ENCODE measurements at places on chromosomes 2 and 18. TPM values are rescaled to one million over a fixed set of nuclear protein-coding genes. Genes with fewer than 3 reads are reported as not detected.

- H3K27ac ChIP-seq = no peak overlapping the region
- H3K4me3 ChIP-seq = no peak overlapping the region
- H3K4me1 ChIP-seq = no peaks in the 10 kb centered on the region
- no peaks in the 10 kb centered on the region for H3K27me3 ChIP-seq
- no peak for DNase-seq
Measured at GRCh38 chr2:164967781-164968228, 12.5 kb upstream of the SLC38A11 start.

The CPO gene
- polyA plus RNA-seq = 0.10 TPM

GRCh38 chr2:118124288-118124891 is 36.1 kb downstream of the INSIG2 start:
- H3K27me3 ChIP-seq = no peaks in the 10 kb centered on the region
- peaks cover 14% of the 10 kb centered on the region for H3K4me1 ChIP-seq
- no peak overlapping the region for H3K4me3 ChIP-seq
- H3K36me3 ChIP-seq = no peaks in the 10 kb centered on the region
- no peak overlapping the region for H3K27ac ChIP-seq

DNA sequence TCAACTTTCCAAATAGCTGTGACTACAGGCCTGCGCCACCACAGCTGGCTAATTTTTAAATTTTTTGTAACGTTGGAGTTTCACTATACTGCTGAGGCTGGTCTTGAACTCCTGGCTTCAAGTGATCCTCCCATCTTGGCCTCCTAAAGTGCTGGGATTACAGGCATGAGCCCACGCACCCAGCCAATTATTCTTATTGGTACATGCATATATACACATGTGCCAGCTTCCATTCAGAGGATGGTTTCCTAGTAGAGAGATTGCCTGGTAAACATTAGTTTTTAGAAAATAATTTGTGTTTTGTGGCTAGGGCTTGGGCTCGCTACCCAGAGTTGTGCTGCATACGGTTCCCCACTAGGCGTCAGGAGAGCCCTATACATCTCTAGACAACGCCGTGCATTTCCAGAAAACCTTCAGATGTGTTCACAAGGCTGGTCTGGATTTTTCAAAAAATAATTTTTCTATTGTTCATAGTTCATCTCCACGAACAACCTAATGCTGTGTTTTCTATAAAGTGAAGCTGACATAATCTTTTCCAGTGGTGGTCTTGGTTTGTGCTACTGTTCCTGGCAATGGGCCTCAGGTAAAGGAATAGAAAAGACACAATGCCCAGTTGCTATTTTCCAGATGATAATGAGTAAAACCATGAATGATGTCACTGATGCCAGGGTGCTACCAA is 14.6 kb upstream of the AFG3L2 start:
- no peak overlapping the region for H3K4me3 ChIP-seq
- H3K27ac ChIP-seq = no peak overlapping the region
- peak; percentile 37 for DNase-seq
- no peaks in the 10 kb centered on the region for H3K36me3 ChIP-seq

DNA sequence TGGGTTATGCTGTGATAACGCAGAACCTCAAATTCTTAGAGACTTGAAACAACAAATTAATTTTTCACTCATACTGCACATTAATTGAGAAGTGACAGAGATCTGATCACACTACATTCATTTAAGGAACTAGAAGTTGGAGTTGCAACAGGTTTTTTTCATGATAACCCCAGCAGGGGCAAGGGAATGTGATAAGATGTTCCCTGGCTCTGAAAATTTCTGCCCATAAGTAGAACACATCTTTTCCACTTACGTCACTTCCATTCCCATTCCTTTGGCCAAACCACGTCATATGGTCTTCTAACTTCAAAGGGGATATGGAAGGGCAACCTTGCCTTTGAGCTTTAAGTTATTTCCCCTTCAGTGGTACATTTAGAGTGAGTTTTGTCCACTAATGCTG is 29.7 kb upstream of the PSME4 start:
- peak overlapping the region; percentile 38 for H3K27ac ChIP-seq
- no peaks in the 10 kb centered on the region for H3K36me3 ChIP-seq
- no peaks in the 10 kb centered on the region for H3K27me3 ChIP-seq
- H3K4me3 ChIP-seq = no peak overlapping the region
- H3K4me1 ChIP-seq = peaks cover 3% of the 10 kb centered on the region
- no peak for DNase-seq

DNA sequence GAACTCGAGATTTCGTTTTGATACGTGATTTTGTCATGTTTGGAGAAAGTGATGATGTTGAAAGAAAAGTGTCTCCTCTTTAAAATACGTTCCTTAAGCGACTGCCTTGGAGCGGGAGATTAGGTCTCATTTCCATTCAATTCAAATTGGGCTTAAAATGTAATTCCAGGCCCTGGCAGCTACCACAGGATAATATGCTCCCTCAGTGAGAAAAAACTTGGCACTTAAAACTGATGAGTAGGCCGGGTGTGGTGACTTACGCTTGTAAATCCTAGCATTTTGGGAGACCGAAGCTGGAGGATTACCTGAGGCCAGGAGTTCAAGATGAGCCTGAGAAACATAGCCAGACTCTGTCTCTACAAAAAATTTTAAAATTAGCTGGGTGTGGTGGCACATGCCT is 146.3 kb upstream of the L3MBTL4 start:
- H3K36me3 ChIP-seq = no peaks in the 10 kb centered on the region
- H3K27ac ChIP-seq = no peak overlapping the region
- H3K4me3 ChIP-seq = no peak overlapping the region
- no peaks in the 10 kb centered on the region for H3K27me3 ChIP-seq
- no peaks in the 10 kb centered on the region for H3K4me1 ChIP-seq
- DNase-seq = no peak

DNA sequence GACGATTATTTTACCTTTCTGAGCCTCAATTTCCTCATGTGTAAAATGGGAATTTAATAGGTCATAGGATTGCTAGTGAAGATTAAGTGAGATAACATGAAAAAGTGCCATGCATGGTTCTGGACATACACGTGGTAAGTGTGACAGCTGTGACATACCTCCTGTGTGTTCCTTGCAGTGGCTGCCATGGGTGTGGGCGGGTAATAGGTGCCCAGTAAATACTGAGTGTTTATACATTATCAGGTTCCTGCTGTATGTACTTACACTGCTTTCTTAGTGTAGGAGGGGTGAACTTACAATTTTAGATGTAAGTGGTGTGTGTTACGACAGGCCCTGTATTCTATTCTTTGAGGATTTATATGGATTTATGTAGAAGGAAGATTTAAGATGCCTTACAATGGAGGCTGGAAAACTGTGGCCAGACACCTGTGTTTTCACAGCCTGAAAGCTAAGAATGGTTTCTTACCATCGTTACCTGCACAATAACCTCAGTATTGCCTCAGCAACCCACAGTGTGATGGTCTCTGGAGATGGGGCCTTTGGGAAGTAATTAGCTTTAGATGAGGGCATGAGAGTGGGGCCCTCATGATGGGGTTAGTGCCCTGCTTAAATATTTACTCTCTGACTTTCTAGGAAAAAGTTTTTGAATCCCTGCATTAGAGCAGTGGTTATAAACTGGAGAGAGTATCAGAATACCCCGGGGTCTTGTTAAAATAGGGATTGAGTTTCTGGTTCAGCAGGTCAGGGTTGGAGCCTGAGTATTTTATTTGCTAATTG is 78.1 kb downstream of the ASAP2 start:
- peaks cover 15% of the 10 kb centered on the region for H3K4me1 ChIP-seq

DNA sequence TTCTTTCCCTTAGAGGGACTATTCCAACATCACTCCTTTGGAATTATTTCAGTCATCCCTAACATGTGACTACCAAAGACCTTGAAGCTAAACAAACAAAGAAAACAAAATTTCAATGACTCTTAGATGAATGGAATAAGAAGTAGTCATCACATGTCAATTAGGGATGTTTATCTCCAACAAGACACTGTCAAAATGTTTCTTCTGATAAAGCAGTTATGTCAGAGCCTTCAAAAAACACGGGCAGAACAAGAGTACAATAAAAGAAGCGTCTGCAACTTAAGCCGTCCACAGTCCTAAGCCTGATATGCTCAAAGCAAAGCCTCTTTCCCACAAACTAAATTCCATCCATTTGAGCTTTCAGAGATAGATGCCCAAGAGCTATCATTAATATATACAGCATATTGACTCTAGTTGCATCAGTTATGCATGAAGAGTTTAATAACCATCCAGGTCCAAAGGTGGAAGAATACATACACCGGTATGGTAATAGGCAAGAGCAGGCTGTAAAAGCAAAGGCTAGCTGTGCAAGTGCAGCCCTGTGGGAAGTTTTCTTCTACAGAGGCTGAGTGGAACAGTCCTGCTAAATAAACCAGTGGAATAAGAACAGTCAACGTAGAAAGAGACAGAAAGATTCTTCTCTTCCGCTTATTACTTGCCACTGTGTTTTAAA is 98.1 kb downstream of the ICA1L start:
- no peaks in the 10 kb centered on the region for H3K27me3 ChIP-seq
- no peak overlapping the region for H3K27ac ChIP-seq
- H3K4me1 ChIP-seq = no peaks in the 10 kb centered on the region
- no peak for DNase-seq
- H3K36me3 ChIP-seq = peaks cover 4% of the 10 kb centered on the region

The ZNF519 gene
- polyA plus RNA-seq = 0.97 TPM

DNA sequence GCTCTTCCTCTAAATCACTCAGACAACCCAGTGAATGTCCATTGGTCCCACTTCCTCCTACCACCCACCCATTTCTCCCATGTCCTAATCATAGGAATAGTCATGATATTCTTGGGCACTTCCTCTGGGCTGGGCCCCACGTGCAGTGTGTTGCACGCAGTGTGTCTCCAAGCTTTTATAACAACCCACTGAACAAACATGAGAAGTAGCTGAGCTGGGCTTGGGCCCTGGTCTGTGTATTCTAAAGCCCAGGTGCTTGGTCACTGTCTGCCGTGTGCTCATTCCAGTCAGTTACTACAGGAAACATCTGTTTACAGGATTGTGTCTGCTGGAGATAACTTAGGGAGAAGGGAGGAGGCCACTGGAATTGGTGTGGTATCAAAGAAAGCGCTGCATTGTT is 64.2 kb upstream of the THOC1 start:
- peaks cover 21% of the 10 kb centered on the region for H3K4me1 ChIP-seq
- no peak overlapping the region for H3K4me3 ChIP-seq
- no peak for DNase-seq
- no peaks in the 10 kb centered on the region for H3K36me3 ChIP-seq

GRCh38 chr2:134917360-134917865 is 1.2 kb upstream of the CCNT2 start:
- peak overlapping the region; percentile 99 for H3K27ac ChIP-seq
- H3K4me3 ChIP-seq = peak overlapping the region; percentile 61
- no peaks in the 10 kb centered on the region for H3K36me3 ChIP-seq
- no peaks in the 10 kb centered on the region for H3K27me3 ChIP-seq
- DNase-seq = peak; percentile 32

DNA sequence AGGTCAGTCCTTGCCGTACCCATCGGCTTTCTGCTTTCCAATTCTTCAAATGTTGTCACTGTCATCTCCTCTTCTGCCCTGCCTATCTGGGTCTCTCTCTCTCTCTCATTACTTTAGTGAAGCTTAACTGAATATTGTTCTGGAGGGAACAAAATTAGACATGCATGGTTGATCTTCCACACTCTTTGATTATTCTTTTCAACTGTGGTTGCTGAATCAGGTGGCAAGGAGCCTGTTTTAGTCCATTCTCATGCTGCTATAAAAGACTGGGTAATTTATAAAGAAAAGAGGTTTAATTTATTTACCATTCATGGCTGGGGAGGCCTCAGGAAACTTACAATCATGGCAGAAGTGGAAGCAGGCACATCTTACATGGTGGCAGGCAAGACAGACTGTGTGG is 157.9 kb downstream of the ARL4C start:
- no peak overlapping the region for H3K4me3 ChIP-seq
- no peaks in the 10 kb centered on the region for H3K27me3 ChIP-seq
- peaks cover 3% of the 10 kb centered on the region for H3K4me1 ChIP-seq
- H3K36me3 ChIP-seq = no peaks in the 10 kb centered on the region

DNA sequence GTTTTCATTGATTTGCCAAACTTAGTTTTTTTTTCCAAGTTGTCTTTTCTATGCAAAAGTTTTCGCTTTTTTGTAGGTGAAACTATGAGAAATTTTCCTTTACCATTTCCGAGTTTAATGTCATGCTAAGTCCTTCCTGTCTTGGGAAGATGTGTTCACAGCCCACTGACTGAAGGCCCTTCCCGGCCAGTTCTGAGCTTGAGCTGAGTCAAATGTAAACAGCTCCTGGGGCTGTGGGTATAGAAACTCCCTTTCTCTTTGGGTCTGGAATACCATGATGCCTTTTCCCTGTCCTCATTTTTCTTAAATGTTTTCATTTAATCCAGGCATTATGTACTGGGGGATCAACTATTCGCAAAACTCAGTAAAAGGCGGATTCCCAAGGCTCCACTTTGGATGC is 69.8 kb upstream of the IL1R1 start:
- no peak for DNase-seq
- no peak overlapping the region for H3K27ac ChIP-seq
- no peaks in the 10 kb centered on the region for H3K27me3 ChIP-seq
- no peaks in the 10 kb centered on the region for H3K36me3 ChIP-seq

GRCh38 chr18:12074736-12075135 is 18.9 kb upstream of the ANKRD62 start:
- H3K36me3 ChIP-seq = no peaks in the 10 kb centered on the region
- H3K4me3 ChIP-seq = no peak overlapping the region
- no peaks in the 10 kb centered on the region for H3K4me1 ChIP-seq

GRCh38 chr2:216315802-216316603 is 56.3 kb downstream of the MARCHF4 start:
- H3K36me3 ChIP-seq = no peaks in the 10 kb centered on the region
- H3K4me1 ChIP-seq = no peaks in the 10 kb centered on the region
- no peak overlapping the region for H3K27ac ChIP-seq
- no peak overlapping the region for H3K4me3 ChIP-seq
- H3K27me3 ChIP-seq = no peaks in the 10 kb centered on the region

The OXER1 gene
- polyA plus RNA-seq = 0.53 TPM

DNA sequence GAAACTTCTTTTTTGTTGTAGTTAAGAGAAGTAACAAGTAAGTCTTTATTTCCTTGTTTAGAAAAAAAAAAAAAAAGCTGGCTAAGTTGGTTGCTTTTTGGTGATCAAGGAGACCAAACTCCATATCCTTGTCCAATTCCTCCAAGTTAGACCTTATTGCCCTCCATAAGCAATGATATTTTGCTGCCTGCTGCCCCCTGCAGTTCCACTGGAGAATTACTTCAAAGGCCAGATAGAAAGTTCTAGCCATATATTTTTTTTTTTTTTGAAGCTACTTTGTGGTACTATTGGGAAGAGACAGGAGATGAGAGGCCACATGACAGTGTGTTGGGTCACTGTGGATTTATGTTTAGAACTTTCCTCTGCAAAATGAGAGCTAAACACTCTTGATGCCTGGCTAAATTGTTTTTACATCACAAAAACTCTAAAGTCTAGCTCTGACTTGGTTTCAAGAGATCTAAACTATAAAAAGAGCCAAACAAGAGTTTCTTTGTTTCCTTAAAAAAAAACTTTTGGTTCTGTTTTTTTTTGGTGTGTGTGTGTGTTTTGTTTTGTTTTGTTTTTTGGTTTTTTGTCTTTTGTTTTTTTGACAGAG is 80.7 kb upstream of the RASGRP3 start:
- DNase-seq = no peak
- H3K27me3 ChIP-seq = no peaks in the 10 kb centered on the region
- H3K27ac ChIP-seq = no peak overlapping the region
- peaks cover 9% of the 10 kb centered on the region for H3K4me1 ChIP-seq
- H3K4me3 ChIP-seq = no peak overlapping the region

The CHRNG gene
- not detected for polyA plus RNA-seq

Data from heart left ventricle (tissue), 16 donors.